ENCODE measurements at places on chromosomes 12 and 14. TPM values are rescaled to one million over a fixed set of nuclear protein-coding genes. Genes with fewer than 3 reads are reported as not detected.

REP15 gene
- 1.0 TPM for total RNA-seq

MBD6 gene
- 59.6 TPM for total RNA-seq

GOLGA5 gene
- total RNA-seq = 20.9 TPM

ARHGEF25 gene
- total RNA-seq = 1.5 TPM

CPNE8 gene
- 9.2 TPM for total RNA-seq

EXOC3L4 gene
- 81.5 TPM for total RNA-seq

PRH2 gene
- not detected for total RNA-seq

RGS6 gene
- total RNA-seq = not detected

WNT1 gene
- not detected for total RNA-seq

CALCOCO1 gene
- total RNA-seq = 43.8 TPM

STXBP6 gene
- total RNA-seq = 0.98 TPM

ANO2 gene
- 0.13 TPM for total RNA-seq

NXPH4 gene
- total RNA-seq = 0.13 TPM

FLRT2 gene
- total RNA-seq = 1.7 TPM

BDKRB1 gene
- total RNA-seq = not detected

OTX2 gene
- total RNA-seq = not detected

CBLN3 gene
- total RNA-seq = 1.4 TPM

GSKIP gene
- total RNA-seq = 12.7 TPM

ERP27 gene
- 0.30 TPM for total RNA-seq

TAS2R43 gene
- not detected for total RNA-seq

CPNE6 gene
- total RNA-seq = 0.40 TPM

HOXC13 gene
- total RNA-seq = not detected

ARHGEF40 gene
- 41.9 TPM for total RNA-seq

TMEM30B gene
- total RNA-seq = 10.5 TPM

RAPGEF3 gene
- total RNA-seq = 2.1 TPM

SPIC gene
- total RNA-seq = 1.4 TPM

TMEM179 gene
- 0.30 TPM for total RNA-seq

ESR2 gene
- total RNA-seq = 0.08 TPM

TMX1 gene
- 13.3 TPM for total RNA-seq

STYX gene
- total RNA-seq = 11.5 TPM

BRMS1L gene
- 2.8 TPM for total RNA-seq

PTPN21 gene
- total RNA-seq = 12.6 TPM

SERPINA3 gene
- 7,311 TPM for total RNA-seq

VPS37B gene
- 6.6 TPM for total RNA-seq

KRT3 gene
- total RNA-seq = not detected

ZCCHC8 gene
- total RNA-seq = 9.9 TPM

DLK1 gene
- total RNA-seq = 1.3 TPM

CLEC4C gene
- not detected for total RNA-seq

ABCD2 gene
- total RNA-seq = 0.03 TPM

SLC22A17 gene
- total RNA-seq = 3.6 TPM

PLEK2 gene
- 10.7 TPM for total RNA-seq

KIF5A gene
- 0.05 TPM for total RNA-seq

DTX1 gene
- 24.5 TPM for total RNA-seq

USP44 gene
- total RNA-seq = 0.18 TPM

MARS1 gene
- total RNA-seq = 71.1 TPM

SIRT4 gene
- total RNA-seq = 3.4 TPM

SYT1 gene
- total RNA-seq = 0.91 TPM

OR6J1 gene
- not detected for total RNA-seq

All from left lobe of liver (tissue), 2 donors.